Activated CD4-positive, alpha-beta T cell treated with anti-CD3 and anti-CD28 coated beads for 1 hour (primary cell): ENCODE measurements at places on chromosomes 7 and 10.

DNA sequence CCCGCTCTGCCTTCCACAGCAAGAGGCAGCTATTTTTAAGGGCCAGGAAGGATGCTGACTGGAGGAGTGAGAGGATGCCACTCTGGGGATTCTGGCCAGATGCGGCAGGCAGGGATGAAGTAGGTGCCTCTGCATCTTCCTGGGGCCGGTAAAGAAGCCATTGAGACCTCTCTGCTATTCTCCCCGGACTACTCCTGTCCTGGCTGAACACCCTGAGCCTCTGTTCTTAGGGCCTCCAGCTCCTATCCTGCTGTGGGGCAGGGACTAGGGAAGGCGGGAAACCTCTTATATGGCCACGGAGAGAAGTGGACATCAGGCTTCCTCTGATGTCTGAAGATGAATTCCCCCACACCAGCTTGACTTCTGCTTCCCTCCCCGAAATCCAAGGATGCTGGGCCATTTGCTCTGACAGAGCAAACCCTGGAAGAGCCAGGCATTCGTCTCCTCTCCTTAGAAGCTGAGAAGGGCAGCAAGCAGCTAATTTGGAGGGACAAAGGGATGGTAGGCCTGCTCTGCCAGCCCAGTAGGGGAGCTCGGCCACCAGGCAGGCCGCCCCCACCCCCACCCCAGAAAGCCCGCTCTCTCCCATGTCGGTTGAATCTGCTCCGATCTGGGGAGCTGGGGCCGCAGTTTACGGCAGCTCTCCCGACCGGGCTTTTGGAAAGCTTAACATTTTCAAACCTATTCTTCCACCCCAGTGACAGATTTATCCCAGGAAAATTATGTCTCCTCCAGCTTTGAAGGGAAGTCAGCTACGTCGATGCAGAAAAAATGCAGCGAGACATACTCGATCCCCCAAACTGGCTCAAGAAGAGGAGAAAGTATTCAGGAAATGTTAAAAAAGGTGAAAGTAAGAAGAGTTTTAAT lies 2.8 kb downstream of the FGF8 start:
- DNase-seq, result no peak

DNA sequence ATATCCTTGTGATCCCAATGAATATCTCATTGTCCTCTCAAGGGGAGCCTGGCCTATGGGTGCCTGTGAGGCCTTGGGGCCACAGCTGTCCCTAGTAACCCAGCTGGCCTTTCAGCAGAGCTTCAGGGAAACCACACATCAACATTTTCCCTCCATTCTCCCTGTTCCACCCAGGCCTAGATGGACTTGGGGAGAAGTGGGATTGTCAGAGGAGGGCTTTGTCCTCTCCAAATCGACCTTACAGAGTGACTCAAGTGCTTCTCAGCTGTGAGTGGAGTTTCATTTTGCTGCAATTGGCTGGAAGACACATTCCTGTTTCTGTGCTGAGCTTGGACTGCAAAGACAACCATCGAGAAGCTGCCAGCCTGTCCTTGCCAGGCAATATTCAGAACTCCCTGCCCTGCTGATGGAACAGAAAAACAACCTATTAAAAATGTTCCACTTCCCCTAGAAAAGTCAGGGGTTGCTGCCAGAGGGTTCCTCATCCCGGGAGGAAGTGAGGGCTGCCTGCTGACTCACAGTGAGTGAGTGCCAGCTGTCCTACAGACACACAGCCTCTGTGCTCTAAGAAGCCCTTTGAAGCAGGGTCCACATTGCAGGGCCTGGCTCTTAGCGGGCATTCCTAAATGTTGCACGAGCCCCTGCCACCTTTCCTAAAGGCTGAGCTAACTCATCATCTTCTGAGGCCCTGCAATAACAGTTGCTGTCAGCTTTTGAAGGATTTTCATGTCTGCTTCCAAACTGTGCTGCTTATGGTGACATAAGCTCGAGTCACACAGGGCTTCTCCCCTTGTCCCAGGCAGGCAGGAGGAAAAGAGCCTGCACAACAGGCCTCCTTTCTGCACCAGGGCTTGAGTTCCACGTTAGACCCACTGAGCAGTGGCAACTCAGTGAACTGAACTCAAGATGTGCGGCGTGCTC lies 20.5 kb downstream of the STRA8 start:
- DNase-seq, result no peak

GRCh38 chr10:131109726-131110125 lies 201.8 kb downstream of the TCERG1L start:
- no peak for DNase-seq

DNA sequence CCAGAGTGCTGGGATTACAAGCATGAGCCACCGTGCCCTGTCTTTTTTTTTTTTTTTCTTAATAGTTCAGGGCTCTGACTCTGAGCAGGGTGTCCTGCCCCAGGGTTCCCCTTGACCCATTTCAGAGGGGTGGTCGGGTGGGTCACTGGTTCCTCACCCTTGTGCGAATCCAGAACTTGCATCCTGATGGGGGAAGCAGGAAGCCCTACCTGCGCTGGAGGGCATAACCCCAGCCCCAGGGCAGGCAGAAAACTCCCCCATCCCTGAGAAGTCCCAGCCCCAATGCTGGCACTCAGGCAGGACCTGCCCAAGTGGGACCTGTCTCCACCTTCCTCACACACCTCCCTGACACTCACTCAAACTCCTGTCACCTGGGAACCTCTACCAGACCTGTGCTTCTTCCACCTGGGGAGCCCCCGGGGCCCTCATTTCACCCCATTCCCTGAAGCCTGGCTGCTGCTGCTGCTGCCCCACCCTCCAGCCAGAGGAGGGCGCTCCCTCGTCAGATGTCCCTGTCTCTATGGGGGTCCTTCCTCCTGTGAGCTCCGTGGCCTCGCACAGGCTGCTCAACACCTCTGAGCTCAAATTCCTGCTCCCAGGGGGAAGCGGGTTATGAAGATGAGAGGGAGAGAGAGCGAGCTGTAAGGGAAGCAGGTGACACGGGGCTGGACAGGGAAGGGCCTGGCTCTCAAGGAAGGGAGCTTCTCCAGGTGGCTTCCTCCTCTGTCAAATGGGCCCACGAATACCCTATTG lies 15.1 kb upstream of the ZNF273 start:
- no peak for DNase-seq

GRCh38 chr7:132782777-132783640 lies 206.7 kb upstream of the PLXNA4 start:
- no peak for DNase-seq

- DNase-seq, result no peak
Measured at GRCh38 chr7:98231493-98232262, 20.4 kb downstream of the TECPR1 start.

DNA sequence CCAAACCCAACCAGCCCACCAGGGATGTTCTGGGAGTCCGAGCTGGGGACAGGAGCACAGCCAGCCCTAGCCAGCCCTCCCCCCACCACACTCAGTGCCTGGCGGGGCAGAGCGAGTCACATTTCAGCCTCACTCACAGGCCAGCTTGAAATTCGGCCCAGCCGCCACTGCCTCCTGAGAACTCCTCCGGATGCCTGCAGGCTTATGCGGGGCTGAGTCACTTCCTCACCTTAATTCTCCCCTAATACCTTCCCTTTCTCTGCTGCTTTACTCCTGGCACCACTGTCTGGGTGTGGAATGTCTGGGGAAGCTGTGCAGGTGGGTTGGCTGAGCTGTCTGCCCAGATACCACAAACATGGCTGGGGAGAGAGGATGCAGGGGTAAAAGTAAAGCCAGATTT lies 22.6 kb upstream of the DLG5 start:
- no peak for DNase-seq

DNA sequence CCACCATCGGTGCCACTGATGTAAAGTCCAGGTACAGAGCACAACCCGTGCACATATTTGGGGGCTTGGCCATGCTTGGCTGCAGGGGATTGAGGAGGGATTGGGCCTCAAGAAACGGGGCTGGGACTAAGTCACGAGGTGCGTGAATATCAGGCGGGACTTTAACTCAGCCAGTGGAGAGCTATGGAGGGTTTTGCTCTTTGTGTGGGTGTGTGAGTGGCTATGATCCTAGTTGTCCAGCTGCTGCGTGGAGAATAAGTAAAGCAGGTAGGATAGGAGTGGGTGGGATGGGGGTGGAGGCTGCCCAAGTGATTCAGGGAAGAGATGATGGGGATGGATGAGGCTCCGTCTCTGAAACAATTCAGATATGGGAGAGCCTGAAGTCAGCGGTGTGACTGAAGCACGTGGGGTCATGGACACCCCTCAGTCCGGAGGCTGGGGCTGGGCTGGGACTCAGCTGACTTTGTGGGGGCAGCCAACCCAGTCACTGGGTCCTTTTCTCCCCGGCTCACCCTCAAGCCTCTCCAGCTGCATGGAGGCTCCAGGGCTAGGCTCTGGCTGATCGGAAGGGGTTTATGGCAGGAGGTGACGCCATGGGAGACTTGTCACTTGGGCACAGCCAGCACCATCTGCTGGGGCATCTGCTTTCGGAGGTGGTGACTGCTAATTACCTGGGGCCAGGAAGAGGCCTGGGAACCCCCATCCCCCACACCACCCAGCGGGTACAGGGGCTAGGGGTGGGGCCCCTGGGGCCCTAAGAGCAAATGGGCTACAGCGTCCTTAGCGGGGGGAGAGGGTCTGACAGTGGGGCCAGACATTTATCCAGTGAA lies 1.7 kb upstream of the LFNG start:
- no peak for DNase-seq

GRCh38 chr7:106599343-106599698 lies 61.6 kb downstream of the CCDC71L start:
- DNase-seq, result no peak

GRCh38 chr10:16816830-16817124 lies 447 bp downstream of the RSU1 start:
- no peak for DNase-seq

GRCh38 chr7:95609277-95609971 lies 13.1 kb upstream of the PDK4 start:
- DNase-seq, result no peak

DNA sequence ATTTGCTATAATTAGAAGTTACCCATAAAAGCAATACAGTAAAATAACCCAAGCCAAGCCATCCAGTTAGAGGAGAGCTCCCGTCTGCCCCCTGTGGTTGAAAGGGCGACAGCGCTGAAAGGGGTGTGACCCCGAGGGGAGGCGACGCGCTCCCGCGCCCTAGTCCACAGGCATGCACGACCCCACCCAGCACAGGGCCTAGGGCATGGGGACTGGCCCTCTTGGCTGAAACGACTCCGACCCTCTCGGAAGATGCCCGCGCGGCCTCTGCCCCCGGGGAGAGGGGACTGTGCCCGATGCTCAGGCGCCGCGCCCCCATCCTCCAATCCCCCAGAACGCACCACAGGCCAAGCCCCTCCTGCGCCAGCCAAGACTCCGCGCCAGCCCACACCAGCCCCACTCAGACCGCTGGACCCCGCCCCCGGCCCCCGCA lies 64.0 kb downstream of the CSGALNACT2 start:
- DNase-seq, result no peak

DNA sequence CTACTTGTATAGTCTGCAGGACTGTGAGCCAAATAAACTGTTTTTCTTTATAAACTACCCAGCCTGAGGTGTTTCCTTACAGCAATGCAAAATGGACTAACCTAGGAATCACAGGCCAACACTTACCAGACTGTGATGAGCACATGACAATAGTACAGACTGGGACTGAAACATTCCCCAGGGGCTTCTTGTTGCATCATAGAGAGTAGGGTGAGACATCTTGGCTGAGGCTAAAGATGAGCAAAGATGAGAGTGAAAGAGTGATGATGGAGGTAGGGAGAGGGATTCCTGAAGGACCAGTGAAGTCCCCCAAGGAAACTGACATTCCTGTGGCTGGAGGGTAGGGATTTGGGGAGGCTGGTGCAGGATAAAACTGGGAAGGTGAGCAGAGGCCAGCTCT lies 194.4 kb downstream of the TPST1 start:
- no peak for DNase-seq

DNA sequence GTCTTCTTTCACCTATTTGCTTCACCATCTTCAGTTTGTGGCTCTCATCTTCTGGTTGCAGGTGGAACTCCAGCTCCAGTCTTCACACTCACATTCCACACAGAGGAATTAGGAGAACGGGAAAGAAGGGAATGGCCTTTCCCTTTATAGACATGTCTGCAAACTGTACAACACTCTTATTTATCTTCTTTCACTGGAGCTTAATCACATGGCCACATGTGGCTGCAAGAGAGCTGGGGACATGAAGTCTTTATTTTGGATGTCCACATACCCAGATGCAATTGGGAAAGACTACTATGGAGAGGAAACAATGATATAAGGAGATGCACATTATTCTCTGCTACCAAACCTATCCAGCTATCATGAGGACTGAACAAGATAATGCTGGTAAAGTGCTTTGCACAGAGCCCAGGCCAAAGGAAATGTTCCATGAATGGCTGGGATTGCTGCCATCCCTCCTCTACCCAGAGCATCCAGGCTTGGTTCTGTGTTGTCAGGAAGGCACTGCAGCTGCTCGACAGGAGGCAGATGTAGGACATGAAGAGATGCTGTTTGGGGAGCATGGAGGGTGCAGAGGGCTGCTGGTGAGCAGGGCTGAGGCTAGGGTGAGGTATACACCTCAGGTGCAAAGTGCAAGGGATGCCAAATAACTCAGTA lies 183.8 kb upstream of the TBX20 start:
- DNase-seq, result no peak

- DNase-seq, result no peak
Measured at GRCh38 chr10:58237014-58237834, 30.5 kb downstream of the IPMK start.

DNA sequence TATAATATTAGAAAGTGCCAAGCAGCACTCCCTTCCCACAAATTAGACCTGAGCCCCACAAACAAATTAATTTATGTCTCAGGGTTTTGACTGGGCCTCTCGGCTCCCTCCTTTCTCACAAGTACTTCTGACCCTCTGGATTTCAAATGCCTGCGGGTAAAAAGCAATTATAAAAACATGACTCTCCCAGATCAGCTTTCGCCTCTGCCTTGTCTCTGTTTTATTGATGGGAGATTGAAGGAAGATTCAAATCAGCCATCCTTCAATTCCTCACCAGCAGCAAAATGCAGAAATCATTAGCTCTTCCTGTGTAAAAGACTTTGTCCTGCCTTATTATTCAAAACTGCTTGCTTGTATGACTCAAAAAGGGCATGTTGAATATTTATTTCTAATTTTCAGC lies 453.7 kb upstream of the MKI67 start:
- DNase-seq, result no peak

- DNase-seq, result no peak
Measured at GRCh38 chr10:92432596-92432995, 141.3 kb downstream of the IDE start.

- no peak for DNase-seq
Measured at GRCh38 chr7:155886391-155887173, 74.3 kb upstream of the SHH start.

- no peak for DNase-seq
Measured at GRCh38 chr10:128078136-128078969, 47.9 kb downstream of the MKI67 start.

DNA sequence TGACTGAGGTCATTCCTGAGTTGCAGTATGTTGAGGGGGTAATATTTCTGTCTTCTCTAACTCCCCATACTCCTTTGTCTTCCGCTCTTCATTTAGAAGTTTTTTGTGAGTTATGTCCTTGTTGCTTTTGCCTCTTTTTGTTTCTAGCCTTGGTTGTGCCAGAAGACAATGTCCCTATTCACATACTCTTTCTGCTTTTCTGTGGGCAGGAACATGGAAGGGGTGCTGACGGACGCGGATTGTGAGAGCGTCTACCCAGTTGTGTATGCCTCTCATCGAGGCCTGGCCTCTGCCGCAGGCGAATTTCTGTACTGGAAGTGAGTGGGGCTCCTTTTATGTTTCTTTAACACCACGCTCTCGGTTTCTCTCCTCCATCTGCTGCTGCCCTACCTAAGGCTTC lies 20.5 kb downstream of the STAG3 start:
- DNase-seq, result no peak

- no peak for DNase-seq
Measured at GRCh38 chr10:86545101-86545500, 23.5 kb upstream of the WAPL start.
